T-helper 17 cell (primary cell): ENCODE measurements at places on chromosomes 12 and 14. TPM values are rescaled to one million over a fixed set of nuclear protein-coding genes. Genes with fewer than 3 reads are reported as not detected.

- DNase-seq = no peak
These were observed 55.9 kb upstream of the SRSF5 start for GRCh38 chr14:69711065-69711464.

- no peak for DNase-seq
These were observed 51.4 kb downstream of the PLEKHG7 start for GRCh38 chr12:92753976-92754885.

GRCh38 chr12:388541-389141 lies 479 bp downstream of the KDM5A start:
- DNase-seq = peak; percentile 35

GRCh38 chr12:26097046-26097878 lies 27.6 kb downstream of the BHLHE41 start:
- DNase-seq = peak; percentile 26

- no peak for DNase-seq
These were observed 60.3 kb downstream of the AVPR1A start for GRCh38 chr12:63090716-63091115.

DNA sequence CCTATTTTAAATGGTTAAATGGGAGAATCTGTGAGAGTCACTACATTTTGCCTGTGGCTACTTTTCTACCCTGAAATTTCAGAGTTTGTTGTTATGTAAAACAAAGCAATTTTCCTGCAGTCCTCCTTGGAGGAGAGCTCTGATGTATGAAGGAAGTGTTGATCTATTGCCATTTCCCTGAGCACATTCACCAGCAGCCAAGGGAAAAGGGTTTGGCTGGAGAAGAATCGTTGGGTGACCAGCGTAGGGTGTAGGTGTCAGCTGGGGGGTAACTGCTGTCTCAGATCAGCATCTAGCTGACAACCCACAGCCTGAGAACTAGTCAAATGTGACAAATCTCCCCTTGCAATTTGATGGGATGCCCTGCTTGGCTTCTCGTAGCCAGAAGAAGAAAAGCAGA lies 230.5 kb downstream of the PDZRN4 start:
- no peak for DNase-seq

GRCh38 chr12:3446235-3446634 lies 44.8 kb upstream of the PRMT8 start:
- no peak for DNase-seq

DNA sequence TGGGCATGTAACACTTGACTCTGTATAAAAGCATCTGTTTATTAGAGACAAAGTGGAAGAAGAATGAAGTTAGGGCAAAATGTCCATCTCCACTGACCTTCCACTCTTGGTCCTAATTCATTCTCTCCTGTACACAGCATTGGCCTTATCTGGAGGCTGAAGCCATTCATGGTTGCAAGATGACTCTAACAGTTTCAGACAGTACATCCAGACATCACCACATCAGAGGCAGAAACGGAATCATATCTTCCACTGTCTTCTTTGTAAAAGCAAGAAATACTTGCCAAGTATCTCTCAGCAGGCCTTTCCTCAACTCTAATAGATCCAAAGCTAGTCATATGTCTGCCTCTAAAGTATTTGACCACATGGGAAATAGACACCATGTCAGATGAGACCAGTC lies 41.1 kb downstream of the PTHLH start:
- no peak for DNase-seq

GRCh38 chr12:88383405-88383804 lies 196.9 kb downstream of the KITLG start:
- DNase-seq = no peak

DNA sequence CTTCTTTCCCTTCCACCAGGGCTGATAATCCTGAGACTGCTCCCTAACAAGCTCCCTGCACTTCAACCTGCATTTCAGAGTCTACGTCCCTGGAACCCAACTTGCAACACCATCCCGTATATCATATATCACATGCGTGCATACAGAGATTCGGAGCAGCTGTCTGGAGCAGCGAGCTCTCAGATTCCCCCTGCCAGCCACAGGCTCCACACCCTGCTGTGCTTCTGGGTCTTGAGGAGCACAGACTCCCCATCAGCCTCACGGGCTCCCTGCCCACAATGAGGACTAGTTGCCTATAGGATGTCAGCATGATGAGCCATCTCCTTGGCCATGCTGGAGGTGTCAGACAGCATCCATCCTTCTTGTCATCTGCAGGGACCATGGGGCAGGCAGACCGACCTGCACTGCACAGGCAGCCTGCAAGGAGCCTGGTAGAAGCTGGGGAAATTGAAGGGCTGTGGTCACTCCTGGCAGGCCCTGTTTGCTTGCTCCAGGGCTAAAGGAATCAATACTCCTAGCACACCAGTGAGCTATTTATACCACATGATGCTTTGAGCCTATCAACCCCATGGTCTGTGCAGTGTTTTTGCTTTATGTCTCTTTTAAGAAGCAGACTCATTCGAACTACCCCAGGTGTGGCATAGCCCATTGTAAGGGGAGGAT lies 19.6 kb upstream of the HDAC7 start:
- DNase-seq = no peak

GRCh38 chr14:91509083-91509877 lies 830 bp downstream of the PPP4R3A start:
- DNase-seq = no peak

DNA sequence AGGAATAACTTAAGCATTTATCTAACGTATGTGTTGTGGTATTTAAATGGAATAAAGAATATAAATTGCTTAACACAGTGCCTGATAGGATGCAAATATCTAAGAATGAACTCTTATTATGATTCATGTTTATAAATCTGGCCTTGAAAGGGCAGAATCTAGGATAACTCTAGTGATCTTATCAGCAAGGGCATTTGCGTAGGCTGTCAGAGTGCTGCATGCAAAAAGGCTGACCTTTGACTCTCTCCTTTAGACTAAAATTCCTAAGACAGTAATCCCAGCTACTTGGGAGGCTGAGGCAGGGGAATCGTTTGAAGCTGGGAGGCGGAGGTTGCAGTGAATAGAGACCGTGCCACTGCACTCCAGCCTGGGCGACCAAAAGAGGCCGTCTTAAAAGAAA lies 31.3 kb upstream of the ANP32D start:
- DNase-seq = no peak

The SLC4A8 gene
- 0.83 TPM for total RNA-seq

The PPFIA2 gene
- not detected for total RNA-seq

The NKX2-1 gene
- total RNA-seq = not detected

The MYH7 gene
- not detected for total RNA-seq

The B4GALNT3 gene
- 1.6 TPM for total RNA-seq

The RABGGTA gene
- 72.1 TPM for total RNA-seq

The ARHGEF25 gene
- total RNA-seq = 0.37 TPM

The CYP27B1 gene
- total RNA-seq = 1.4 TPM

The DPF3 gene
- 0.13 TPM for total RNA-seq

The TSPAN31 gene
- total RNA-seq = 9.6 TPM

The IL22 gene
- total RNA-seq = 5.6 TPM

The GNB3 gene
- total RNA-seq = 0.26 TPM
